ENCODE measurements at places on chromosomes 12 and 14.

- DNase-seq, result no peak
Measured at GRCh38 chr12:66665435-66665985, 13.4 kb downstream of the GRIP1 start.

DNA sequence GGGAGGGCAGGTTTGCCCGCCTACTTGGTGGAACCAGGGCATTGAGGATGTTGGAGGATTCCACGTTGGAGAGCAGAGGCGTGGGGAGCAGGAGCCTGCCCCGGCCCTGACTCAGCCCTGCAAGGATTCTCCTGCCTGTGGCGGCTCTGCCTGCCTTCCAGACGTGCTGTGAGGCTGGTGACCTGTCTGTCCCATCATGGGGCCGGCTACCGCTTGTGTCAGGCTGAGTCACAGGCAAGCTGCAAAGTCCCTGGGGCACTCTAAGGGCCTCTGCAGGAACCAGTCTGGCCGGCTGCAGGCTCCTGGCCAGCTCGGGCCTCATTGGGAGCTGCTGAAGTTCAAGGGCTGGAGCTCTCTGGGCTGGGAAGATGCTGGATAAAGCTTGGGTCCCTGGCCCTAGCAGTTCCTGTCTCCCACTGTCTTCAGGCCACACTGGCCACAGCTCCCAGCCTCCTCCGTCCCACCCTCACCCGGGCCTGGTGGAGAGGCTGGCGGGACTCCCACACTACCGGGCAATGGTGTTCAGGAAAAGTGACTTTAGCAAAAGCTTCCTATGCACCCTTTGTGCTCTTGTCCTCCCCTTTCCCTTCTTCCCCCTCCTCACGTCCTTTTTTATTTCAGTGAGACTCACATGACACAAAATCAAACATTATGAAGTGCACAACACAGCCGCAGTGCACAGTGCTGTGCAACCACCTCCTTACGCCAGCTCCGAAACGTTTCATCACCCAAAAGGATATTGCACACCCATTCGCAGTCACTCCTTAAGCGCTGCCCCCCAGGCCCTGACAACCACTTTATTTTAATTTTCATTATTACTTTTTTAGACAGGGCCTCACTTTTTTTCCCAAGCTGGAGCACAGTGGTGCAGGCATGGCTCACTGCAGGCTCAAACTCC, 22.0 kb upstream of the ULK1 start:
- DNase-seq, result no peak

DNA sequence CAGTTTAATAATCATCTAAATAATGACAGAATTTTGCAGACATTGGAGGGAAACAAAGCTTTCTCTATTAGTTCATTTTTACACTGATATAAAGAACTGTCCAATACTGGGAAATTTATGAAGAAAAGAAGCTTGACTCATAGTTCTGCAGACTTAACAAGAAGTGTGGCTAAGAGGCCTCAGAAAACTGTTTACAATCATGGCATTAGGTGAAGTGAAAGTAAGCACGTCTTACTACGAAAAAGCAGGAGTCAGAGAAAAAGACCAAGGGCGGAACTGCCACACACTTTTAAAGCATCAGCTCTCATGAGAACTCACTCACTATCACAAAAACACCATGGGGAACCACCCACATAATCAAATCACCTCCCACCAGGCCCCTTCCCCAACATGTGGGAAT, 804.4 kb downstream of the FLRT2 start:
- DNase-seq, result no peak

DNA sequence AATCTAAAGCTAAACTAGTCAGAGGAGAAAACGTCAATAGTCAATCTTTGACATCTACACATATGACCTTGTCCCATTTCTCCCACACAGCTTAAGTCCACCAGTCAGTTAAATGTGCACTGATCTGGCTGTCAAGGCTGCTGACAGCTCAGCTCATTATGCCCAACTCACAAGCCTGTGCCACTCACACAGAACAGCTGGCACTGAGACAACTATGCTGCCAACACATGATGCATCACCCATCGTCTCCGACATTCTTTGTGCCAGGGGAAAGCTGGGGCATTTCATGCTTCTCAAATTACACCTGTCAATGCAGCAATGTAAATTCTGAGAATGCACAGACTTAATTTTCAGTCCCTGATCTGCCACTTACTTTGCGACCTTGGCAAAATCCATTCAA, 25.3 kb downstream of the GNS start:
- no peak for DNase-seq

DNA sequence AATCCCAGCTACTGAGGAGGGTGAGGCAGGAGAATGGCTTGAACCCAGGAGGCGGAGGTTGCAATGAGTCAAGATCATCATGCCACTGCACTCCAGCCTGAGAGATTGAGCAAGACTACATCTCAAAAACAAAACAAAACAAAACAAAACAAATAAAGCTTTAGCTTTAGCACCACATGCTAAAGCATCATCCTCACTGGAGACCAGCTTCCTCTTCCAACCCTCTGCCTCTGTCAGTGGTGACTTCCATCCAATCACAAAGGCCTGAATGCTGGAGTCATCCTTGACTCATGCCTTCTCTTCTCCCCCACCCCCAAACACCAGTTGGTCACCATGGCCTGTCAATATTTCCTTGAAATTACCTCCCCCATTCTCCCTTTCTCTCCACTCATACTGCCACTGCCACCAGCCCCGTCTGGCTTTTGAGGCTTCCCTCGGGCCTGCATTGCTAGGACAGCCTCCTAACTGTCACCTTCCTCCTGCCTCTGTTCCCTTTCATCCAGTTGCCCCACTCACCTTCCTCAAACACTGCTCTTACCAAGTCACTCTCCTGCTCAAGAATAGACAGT, 1.4 kb downstream of the ZNF385A start:
- no peak for DNase-seq

GRCh38 chr14:98137131-98138025, 1134.6 kb downstream of the BCL11B start:
- no peak for DNase-seq

DNA sequence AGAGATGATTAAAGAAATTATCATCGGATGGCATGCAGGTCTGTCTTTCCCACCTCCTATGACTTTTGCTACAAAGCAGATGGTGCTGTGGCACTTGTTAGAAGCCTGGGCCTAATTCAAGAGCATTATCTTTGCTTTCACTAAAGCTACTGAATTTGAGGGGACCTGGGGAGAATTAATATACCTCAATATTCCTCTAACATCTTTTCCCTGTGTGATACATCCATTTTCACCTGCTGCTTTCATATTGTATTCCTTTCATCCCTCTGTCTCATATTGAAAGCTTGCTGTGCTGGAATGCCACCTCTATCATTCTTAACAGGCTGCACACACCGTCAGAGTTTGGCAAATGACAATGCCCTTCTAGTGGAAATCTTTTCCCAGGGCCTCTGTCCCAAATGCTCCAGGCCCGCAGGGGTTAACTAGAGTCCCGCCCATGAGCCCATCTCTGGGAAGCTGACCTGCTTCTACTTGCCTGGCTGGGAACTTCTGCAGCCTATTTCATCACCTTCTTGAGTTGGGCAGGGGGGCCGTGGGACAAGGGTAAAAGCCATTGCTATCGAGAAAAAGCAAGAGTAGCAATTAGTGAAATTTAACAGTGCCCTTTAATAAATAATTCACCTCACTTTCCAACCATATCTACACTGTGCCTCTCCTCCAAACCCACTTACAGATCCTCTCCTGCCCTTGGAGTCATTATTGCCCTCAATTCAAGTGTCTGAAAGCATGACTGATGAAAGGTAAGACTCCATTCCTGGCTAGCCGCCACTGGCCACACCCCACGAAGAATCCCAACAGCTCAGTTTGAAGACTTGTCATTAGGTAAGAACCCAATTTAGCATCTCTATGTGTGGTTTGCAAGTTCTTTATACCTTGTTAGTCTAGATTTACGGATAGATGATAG, 126.7 kb upstream of the BTG1 start:
- DNase-seq, result no peak
